CD4-positive, alpha-beta T cell treated with Interleukin-15 for 4 hours (primary cell): ENCODE measurements at places on chromosomes 7 and 10.

- DNase-seq: no peak
These were observed 3.1 kb downstream of the FLNC start for GRCh38 chr7:128833148-128833945.

- DNase-seq: no peak
These were observed 527.8 kb downstream of the SH2D4B start for GRCh38 chr10:81065474-81065873.

DNA sequence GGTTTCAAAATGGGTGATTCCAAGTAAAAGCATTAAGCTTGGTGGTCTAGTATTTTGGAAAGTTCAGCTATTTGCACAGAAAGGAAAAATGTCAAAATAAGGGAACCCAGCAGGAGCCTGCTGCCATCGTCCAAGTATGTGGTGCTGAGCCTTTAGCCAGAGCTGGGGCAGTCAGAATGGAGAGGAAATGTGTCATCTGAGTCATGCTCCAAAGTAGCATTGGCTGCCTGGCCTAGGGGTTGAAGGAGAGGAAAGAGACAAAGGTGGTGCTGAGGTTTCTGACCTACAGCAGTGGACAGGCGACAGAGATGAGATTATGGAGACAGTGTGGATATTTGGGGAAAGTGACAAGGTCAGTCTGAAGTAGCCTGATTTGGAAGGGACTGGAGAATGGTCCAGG lies 103.9 kb downstream of the PLCE1 start:
- DNase-seq: no peak

GRCh38 chr7:116592041-116592355 lies 67.2 kb downstream of the CAV1 start:
- no peak for DNase-seq
